ENCODE measurements at places on chromosomes 11 and 22. TPM values are rescaled to one million over a fixed set of nuclear protein-coding genes. Genes with fewer than 3 reads are reported as not detected.
A peak's percentile ranks its signal among the peaks of the same experiment; 100 is the strongest.

The CRYBA4 gene
- total RNA-seq, result not detected

The CAPRIN1 gene
- total RNA-seq, result 160 TPM

The APOL4 gene
- 3.9 TPM for total RNA-seq

The PRAME gene
- 0.96 TPM for total RNA-seq

The CASP4 gene
- total RNA-seq, result 46.7 TPM

The OR8D2 gene
- 1.4 TPM for total RNA-seq

The GRAP2 gene
- total RNA-seq, result 4.3 TPM

The SGSM1 gene
- 1.2 TPM for total RNA-seq

GRCh38 chr22:37054056-37054395 is 2.5 kb downstream of the KCTD17 start:
- no peak for DNase-seq

DNA sequence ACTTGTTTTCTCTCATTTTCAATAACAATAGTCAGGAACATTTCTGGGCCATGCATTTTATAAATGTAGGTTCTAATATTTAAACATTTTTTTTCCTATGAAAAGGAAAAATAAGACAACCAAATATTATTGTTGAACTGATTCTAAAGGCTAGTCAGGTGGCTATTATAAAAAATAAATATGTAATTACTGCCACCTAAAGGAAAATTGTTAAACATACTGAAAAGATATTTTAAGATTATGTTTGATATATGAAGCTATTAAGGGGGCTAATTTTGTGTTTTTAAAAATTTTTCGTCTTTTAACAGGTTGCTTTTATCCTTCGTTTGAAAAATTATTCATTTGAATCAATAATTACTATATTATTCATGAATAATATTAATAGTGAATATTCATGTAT is 62.2 kb upstream of the FDX1 start:
- DNase-seq, result no peak

- DNase-seq, result peak; percentile 69
Measured at GRCh38 chr22:24432059-24432853, 4.9 kb downstream of the ADORA2A start.

- DNase-seq, result peak; percentile 53
Measured at GRCh38 chr22:46813816-46814597, 51.6 kb downstream of the TBC1D22A start.

DNA sequence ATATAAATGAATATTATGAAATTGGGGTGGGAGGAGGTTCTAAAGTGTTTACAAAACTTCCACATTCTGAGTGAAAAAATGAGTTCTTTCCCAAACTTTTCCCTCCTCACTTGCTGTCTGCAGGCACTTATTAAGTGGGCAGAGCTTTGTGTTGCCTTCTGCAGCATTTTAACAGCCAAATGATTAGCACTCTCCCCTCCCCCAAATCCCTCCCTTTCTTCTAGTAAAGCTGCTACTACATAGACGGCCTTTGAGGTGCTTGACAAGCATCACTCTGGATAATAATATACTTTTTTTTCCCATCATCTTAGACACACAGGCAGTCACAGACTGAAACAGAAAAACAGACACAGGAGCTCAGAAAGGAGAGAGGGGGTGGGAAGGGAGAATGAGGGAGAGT is 493.5 kb downstream of the DLG2 start:
- no peak for DNase-seq

DNA sequence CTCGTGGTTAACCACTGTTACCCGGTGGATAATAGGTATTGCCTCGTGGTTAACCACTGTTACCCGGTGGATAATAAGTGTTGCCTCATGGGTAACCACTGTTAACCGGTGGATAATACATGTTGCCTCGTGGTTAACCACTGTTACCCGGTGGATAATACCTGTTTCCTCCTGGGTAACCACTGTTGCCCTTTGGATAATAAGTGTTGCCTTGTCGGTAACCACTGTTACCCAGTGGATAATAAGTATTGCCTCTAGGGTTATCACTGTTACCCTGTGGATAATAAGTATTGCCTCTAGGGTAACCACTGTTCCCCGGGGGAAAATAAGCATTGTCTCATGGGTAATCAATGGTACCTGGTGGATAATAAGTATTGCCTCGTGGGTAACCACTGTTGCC is 15.0 kb upstream of the NXPE4 start:
- DNase-seq, result no peak

DNA sequence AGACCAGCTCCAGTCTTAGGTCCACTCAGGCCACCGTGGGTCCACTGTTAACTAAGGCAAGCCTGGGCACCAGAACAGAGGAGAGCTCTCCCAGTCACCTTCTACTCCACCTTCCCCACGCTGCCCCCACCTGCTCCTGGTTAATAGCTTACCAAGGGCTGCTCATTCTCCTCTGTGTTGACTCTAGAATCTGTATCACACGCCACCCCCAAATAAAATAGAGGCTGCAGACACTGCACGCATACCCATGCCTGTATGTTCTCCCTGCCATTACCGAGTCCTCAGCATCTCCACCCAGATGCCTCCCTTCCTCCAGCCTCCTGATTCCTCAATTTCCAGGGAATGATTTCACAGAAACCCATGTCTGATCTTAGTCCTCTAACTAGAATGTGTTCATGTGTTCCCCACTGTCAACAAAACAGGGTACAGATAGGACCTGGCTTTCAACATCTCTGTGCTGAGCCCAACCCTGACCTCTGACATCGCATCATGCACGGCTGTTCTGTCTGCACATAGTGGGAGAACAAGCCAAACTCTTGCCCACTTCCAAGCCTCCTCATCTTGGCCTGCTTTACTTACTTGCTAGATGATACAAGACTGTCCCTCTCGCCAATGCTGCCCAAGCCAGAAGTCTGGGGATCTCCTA is 49.8 kb downstream of the SMCO4 start:
- DNase-seq, result no peak

DNA sequence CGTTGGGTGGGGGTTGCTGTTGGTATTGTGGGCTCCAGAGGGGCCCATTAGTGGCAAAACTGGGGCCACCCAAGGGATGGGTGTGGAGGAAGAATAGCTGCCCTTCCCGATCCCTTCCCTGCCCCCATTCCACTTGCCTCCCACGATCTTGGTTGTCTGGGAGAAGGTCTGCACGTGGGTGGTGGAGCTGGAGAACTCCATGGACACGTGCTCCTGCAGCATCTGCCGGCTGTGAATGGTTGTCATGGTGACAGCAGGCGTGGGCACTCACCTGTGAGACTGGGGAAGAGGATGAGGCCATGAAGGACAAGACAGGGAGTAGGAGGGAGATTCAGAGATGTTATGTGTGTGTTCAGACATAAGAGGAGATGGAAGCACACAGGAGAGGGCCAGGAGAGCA is 2.0 kb downstream of the IGSF22 start:
- no peak for DNase-seq

DNA sequence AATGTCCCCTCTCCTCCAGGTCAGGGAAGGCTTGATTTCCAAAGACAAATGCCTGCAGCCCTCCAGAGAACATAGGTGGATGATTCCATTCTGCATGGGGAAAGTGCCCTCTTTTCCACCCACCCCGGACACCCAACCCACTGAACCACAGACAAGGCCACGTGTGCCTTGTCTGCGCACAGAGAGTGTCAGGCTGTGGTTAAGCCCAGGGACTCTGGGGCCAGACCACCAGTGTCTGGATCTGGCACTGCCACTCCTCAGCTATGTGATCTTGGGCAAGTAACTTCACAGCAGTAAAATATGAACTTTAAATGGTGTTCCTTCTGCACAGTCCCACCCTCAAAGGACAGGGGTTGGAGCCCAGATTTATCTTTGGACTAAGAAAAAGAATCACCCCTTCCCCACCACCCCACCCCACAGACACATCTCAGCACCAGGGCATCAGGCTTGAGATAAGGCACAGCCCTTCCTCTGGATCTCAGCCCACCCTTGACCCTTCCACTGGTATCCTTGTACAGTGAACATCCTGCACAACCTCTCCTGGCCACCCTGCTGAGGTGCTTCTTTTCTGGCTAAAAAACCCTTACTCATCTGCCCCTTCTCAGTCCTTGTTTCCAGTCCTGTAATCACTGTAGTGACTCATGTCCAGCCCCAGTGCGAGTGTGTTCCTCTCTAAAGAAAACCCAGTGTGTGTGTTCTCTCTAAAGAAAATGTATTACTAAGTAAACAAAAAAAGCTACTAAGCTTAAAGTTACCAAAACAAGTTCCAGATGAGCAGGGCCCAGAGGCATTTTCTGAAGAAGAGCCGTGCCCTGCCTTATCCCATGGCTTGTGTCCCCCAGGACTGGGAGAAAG is 1.9 kb upstream of the PTGDR2 start:
- no peak for DNase-seq

DNA sequence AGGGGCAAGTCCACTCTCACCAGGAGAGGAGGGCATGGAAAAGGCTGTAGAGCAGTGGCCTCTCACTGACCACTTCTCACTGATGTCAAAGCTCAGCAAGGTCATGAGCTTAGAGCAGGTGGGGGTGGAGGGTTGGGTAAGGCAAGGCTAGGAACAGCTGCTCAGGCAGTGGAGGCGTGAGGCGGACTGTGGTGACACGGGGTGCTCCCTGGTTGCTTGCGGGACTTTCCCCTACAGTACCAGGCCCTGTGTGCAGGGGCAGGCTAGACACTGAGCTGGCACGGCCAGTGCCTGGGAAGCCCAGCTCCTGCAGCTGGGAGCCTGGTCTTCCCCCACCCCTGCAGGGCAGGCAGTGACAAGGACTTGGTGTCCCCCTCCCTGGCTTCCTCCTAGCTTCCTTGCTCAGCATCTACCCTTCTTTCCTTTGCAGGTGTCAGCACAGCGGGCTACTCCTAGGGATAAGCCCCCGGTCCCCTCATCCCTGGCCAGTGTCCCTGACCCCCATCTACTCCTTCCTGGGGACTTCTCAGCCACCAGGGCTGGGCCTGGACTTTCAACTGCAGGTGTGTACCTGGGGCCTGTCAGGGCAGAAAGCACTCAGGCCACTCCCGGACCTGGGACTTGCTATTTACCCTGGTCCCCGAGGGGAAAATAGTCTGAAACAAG is 45.6 kb downstream of the PISD start:
- no peak for DNase-seq

GRCh38 chr11:830295-831117 is 2.2 kb upstream of the CD151 start:
- peak; percentile 75 for DNase-seq

DNA sequence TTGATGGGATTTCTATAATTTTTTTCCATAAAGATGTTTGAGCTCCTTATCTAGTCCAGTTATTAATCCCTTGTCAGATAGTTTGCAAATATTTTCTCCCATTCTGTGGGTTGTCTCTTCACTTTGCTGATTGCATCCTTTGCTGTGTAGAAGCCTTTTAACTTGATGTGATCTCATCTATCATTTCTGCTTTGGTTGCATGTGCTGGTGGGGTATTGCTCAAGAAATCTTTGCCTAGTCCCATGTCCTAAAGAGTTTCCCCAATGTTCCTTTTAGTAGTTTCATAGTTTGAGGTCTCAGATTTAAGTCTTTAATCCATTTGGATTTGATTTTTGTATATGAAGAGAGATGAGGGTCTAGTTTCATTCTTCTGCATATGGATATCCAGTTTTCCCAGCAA is 1.7 kb upstream of the IL2RB start:
- no peak for DNase-seq

DNA sequence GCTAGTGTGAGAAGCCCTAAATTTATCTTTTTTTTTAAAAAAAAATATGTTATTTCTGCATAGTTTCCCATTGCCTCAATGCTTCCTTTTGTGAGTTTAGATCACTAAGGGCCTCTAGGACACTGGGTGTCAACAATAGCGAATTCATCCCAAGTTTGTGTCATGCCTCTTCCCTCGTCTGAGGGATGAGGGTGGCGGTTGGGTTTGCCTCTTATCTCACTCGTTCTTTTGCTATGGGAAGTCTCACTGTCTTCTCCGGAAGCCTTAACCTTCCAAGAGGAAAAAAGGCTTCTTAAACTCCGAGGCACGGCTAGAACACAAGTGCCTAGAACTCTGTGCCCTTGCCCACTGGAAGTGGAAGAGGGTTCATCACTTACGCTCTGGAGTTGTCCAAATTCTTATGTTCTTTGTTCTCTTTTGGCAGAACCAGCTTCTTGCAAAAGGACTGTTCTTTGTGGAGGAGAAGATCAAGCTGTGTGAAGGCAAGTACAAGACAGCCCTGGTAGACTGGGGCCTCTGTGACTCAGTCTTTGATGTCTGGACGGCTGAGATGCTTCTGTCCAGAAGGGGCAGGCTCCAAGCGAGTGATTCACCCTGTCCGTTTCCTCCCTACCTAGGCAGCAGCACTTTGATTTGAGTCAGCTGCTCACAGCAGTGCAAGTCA is 78.5 kb downstream of the TRAF6 start:
- peak; percentile 95 for DNase-seq

DNA sequence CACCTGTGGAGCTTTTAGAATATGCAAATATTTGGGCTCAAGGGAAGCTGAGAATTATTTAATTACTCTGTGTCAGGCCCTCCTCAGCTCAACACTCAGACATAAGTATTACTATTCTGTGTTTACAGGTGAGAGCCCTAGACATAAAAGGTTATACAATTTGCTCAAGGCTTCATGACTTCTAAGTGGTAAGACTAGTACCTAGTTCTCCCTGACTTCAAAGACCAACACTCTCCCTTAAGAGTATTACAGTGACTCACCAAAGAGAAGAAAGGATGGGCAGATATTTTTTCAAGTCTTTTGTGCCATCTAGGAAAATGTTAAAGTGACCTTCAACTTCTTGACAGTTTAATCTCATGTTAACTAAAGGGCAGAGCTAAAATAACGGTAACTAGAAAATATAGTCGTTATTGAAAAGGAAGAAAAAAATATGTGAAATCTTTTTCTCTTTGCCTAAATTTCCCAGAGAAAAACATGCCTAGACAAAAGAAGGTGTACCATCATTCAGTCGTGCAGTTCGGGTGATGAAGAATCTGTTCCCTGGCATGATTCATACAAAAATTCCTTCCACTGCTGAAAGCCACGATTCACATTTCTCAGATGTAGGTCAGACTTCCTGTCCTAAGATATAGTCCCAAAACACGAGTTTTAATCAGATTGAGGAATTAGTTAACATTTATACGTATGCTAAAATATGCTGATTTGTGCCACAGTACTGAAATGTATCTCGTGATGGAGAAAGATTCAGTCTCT is 849.1 kb upstream of the API5 start:
- peak; percentile 17 for DNase-seq

GRCh38 chr22:26852176-26852575 is 194.8 kb downstream of the MIAT start:
- DNase-seq, result no peak

DNA sequence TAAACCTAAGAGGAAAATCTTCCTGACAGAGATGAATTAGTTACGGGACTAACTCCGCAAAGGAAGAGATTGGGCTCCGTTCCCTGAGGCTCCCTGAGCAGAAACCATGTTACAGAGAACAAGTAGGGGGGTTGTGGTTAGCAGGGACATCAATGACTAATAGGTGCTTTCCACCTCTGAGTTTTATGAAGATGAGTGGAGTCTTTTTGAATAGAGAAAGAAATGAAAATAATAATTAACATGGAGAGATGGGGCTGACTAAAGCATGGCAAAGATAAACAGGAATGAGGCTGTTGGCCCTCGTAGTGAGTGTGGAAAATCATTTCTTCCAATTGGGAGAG is 47.5 kb upstream of the PICALM start:
- peak; percentile 42 for DNase-seq

GRCh38 chr11:14184028-14184940 is 174.7 kb downstream of the RRAS2 start:
- DNase-seq, result no peak

- DNase-seq, result no peak
Measured at GRCh38 chr22:49994361-49995040, 18.1 kb downstream of the IL17REL start.

- no peak for DNase-seq
Measured at GRCh38 chr11:102600666-102601065, 24.5 kb downstream of the MMP20 start.

GRCh38 chr22:46432164-46433068 is 96.9 kb downstream of the TRMU start:
- DNase-seq, result no peak

GRCh38 chr22:39856588-39856987 is 37.0 kb downstream of the ENTHD1 start:
- peak; percentile 38 for DNase-seq

All from umbilical cord (tissue), 2 donors.